Left renal cortex interstitium (tissue), 4 donors: ENCODE measurements at places on chromosomes 11 and 22.

DNA sequence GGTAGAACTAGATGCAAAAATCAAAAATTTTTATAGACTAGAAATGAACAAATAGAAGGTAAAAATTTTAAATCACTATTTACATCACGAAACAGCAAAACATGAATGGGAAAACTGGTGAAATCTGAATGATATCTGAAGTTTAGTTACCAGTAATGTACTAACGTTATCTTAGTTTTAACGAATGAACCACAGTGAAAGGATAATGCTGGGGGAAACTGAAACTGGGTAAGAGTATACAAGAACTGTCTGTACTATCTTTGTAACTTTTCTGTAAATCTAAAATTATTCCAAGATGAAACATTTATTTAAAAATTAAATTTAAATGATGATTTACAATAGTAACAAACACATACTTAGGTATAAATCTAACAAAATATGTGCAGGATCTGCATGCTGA, 7.4 kb downstream of the GDPD4 start:
- DNase-seq = no peak

DNA sequence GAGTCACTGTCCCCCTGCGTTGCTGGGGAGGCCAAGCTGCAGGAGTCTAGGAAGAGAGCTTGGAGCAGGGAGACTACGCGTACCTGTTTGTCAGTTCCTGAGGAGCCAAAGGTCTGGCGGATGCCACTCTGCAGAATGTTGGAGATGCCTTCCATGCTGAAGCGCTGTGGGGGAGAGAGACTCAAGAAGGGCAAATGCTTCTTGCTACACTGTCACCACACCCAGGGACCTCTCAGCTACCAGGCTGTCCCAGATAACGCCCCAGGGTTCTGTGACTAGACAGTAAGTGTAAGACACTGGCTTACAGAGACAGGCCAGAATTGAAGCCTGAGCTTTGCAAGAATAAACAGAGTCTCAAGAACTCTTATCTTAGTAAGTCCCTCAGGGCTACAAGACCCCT, 42.0 kb downstream of the FEZ1 start:
- no peak for DNase-seq

DNA sequence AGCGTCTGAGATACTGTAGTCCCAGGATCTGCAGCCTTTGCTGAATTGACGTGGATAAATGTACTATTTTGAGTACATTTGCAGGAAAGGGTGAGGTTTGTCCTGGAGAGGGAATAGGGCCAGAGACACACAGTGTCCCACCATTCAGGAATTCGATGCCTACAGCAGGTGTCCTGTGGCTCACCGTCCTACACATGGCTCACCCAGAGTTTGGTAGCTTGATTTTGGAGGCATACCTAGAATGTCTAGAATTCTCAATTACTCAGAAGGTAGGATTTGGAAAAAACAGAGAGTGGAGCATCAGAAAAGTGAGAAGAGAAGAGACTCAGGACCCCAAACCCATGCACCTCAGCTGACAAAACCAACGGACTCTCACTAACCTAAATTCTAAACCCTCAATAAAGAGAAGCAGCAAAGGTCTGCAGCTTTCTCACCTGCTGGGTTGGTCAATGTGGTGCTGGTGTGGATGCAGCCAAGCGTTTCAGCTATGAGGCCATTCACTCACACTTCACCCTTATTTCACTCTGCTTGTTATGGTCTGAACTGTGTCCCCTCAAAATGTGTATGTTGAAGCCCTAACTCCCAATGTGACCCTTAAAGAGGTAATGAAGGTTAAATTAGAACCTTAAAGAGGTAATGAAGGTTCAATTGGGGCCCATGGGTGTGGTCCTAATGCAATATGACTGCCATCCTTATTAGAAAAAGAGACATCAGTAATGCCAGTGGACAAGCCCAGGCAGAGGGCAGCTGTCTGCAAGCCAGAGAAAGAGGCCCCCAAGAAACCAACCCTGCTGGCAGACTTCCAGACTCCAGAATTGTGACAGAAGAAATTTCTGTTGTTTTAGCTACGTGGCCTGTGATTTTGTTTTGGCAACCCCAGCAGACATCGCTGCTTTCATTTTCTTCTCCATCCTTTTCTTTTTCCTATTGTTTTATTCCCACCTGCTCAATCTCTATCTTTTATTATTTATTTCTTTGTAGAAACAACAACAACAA, 187.8 kb downstream of the SNX19 start:
- no peak for DNase-seq

DNA sequence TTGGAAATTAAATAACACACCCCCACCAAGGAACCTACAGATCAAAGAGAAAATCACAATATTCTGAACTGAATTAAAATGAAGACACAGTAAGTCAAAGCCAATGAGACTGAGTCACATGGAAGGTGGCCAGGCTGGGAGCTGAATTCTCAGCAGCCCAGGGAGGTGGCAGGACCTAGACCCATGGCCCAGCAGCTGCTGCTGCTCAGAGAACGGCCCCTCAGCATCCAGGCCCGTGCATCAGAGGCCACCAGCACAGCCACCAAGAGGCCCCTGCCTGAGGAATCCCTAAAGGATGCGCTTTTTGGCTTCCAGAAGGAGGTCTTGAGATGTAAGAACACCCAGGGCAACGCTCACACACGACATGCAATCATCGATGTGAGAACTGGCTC, 35.0 kb downstream of the TBX1 start:
- no peak for DNase-seq

DNA sequence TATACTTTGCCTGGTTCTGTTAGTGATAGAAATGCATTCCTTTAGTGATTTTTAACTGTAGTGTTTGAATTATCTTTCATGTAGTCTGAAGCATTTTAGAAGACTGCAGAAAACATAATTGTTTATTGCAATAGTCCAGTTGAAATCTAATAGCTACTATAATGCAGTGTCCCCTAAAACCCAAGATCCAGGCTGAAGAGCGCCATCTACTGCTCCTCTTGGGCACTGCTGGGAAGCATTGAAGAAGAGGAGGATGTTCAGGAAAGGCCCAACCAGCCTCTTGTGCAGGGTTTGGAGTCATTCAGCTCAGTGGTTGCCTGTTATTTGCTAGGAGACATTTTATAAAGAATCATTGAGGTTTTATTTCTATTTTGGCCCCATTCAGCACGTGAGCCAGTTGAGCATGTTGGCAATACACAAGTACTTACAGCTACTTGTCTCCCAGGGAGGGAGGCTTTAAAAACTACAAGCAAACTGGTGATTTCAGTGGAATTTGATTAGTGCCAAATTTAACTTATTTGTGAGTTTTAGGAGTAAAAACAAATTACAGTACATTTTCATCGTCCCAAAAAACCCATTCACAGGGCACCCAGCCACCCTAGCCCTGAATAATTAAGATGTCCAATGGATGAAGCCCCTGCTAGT, 74.9 kb upstream of the HORMAD2 start:
- DNase-seq = peak; percentile 40

- DNase-seq = no peak
These were observed 16.5 kb upstream of the TPBGL start for GRCh38 chr11:75223954-75224643.

- DNase-seq = no peak
These were observed 10.4 kb downstream of the OR52E6 start for GRCh38 chr11:5831196-5831829.
